Cardiac fibroblast (primary cell): ENCODE measurements at places on chromosomes 5 and 9.
A peak's percentile ranks its signal among the peaks of the same experiment; 100 is the strongest.

DNA sequence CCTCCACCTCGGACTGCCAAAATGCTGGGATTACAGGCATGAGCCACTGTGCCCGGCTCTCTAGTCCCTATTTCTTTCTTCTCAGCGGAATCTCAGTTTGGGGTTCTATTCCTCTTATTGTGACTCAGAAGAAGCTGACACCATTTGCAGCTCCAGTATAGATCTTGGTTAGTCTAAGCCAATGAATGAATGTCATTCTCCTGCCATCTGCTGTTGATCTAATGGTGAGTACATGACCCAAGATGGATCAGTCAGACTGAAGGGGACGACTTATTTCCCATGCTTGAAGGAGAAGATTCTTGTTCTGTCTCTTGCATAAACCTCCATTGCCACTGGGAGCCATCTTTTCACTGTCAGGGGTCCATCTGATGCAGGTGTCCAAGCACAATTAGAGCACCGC lies 76.0 kb upstream of the KLF9 start:
- DNase-seq: no peak

DNA sequence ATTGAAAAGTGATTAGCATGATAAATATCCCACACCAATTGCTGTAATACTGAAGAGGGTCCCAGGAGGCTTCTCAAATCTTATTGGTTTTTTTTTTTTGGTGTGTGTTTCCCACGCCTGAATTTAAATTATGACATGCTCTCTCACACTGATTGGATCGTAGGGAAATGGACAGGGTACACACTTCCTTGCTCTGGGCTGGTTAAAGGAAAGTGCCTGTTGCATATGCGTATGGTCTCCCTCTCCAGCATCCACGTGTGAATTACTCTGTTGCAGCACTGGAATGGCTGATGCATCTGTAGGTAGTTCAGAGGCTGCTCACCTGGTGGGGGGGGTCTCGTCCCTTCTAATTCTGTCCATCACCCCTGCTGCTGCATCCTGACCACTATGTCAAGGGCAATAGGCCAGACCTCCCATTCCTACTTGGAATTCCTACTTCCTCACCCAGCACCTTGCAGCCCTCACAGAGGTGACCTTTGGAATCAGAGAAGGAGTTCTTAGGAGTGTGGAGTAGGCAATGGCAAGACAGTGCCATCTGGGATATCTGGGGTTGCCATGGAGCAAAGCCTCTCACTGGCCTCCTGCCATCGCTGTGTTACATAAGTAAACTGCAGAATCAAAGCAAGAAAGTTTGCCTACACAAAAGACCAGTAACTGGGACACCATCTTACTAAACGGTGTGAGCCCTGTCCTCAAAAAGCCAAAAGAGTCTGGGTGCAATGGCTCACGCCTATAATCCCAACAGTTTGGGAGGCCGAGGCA lies 71.4 kb upstream of the FBXW11 start:
- no peak for DNase-seq

DNA sequence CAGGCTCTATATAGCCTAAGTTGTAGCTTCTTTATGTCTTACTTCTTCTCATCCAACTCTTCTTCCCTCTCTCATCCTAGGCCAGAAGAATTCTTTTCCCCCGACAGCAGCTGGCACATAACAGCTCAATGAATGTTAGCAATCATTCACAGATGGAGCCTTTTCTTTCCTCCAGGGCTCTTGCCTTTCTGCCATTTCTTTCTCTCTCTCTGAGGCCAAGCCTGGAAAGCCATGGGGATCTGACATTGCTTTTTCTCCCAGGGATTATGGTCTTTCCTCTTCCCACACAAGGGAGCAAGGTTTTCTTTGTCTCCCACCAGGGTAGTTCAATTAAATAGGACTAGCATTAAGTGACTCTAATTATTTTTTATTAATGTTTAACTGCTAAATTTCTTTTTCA lies 20.5 kb downstream of the SMIM15 start:
- no peak for DNase-seq

GRCh38 chr9:2332663-2333062 lies 288.9 kb upstream of the VLDLR start:
- DNase-seq: no peak

DNA sequence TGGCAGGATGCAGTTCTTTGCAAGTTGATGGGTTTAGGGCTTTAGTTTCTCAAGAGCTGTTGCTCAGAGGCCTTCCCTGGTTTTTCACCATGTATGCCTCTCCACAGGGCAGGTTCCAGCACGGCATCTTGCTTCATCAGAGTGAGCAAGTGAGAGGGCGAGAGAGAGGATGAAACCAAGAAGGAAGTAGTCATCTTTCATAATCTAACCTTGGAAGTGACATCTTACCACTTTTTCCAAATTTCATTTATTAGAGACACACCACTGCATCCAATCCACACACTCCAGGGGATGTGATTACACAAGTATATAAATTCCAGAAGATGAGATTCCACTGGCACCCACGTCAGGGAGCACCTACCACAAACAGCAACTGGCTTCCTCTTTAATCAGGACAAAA lies 294.4 kb downstream of the MARCHF11 start:
- DNase-seq: peak; percentile 37

- peak; percentile 77 for DNase-seq
Observed at GRCh38 chr9:751137-752051, 90.1 kb upstream of the DMRT1 start.

DNA sequence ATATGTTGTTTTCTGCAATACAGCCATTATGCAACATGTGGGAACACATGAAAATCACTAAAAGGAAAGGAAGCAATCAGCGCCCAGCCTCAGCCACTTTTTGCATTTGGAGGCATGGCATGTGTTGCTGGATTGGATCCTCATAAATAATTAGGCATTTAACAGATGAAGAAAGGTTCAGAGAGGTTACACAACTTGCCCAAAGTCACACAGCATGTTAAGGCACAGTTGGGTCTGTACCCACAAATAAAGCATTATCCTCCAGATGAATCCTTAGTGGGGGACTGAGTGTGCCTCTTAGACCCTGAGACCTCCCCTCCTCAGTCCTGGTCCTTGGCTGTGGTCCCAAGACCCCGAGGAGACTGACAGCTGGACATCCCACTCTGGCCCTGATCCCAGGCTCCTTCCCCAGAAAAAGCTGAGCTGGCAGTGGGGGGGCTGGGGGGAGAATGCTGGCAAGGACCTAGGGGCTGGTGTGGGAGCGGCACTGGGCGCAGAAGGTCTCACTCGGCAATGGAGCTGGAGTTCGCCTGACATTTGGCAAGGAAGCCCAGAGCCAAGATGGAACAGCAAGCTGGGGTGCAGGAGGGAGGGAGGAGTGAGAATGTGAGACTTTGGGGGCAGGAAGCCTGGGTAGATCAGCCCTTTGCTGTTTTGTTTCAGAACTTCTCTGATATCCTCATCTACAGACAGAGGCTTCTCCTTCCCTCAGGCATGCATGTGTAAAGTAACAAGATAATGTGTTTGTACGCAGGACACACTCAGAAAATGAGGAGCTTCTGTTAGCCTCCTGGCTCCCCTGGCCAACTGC lies 6.9 kb upstream of the AKNA start:
- no peak for DNase-seq

DNA sequence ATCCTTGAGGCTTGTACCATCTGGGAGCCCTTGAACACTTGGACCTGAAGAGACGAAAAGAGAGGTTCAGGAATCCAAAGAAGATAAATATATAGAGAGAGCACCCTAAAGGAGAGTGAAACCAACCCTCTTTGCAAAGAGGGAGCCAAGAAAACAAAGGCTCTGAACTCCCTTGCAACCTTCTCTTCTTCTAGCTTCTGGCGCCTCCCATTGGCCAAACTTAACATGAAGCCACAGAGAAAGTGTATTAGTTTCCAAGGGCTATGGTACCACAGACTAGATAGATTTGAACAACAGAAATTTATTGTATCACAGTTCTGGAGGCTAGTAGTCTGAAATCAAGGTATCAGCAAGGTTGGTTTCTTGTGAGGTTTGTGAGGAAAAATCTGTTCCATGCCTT lies 175.1 kb downstream of the HCN1 start:
- peak; percentile 19 for DNase-seq

DNA sequence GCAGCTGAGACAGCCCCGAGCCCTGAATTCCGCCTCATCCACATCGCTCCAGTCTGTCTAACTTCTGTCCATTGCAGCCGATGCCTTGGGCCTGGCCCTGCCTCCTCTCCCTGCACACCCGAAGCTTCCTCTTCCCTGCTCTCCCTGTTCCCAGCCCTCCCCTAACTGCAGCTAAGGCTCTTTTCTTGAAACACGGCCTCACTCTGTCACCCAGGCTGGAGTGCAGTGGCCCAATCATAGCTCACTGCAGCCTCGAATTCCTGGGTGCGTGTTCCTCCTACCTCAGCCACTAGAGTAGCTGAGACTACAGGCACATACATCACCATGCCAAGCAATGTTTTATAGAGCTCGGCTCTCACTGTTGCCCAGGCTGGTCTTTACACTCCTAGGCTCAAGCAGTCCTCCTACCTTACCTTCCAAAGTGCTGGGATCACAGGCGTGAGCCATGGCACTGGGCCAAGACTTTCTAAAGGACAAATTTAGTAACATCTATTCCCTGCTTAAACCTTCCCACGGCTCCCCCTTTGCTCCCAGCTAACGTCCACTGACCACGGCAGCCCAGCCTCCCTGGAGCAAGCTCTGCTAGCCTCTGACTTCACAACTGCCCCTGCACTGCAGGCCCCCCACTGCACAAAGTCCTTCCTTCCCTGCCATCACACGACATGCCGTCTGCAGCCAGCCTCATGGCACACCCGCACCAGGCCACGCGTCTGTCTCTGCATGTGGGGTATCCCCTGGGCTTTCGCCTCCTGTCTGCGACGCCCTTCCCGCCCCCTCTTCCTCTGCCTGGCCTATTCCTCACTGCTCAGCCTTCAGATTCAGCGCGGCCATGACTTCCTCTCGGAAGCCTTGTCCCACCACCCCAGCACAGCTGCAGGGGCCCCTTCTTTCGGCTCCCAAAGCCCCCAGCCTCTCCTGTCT lies 28.6 kb downstream of the LAMC3 start:
- peak; percentile 22 for DNase-seq

GRCh38 chr9:121945849-121946248 lies 147.3 kb downstream of the TTLL11 start:
- peak; percentile 26 for DNase-seq

DNA sequence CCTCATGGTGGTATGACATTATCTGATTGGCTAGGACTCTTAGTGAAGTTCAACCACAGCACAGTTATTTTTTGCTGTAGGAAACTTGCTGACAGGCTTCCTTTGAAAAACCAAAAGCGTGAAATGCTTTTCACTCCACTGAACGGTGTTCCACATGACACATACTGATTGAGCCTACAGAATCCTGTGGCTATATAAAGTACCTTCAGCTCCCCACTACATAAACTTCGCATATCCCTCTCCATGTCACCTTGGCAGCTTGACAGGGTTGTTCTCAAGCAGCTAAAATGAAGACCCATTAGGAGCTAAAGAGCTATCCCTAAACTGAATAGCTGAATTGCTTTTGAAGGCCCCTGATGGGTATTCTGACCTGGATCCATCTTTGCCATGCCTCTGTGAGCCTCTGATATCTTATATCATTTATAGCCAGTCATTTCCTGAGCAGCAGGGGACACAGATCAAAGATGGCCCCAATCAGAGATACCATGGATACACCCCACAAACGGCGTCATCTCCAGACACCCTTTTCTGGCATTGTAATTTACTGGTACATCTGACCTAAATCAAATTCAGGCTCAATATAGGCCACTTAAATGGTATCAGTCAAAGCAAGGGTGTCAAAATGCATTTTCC lies 91.5 kb downstream of the APBA1 start:
- DNase-seq: no peak

GRCh38 chr5:114447084-114447773 lies 85.4 kb downstream of the KCNN2 start:
- peak; percentile 5 for DNase-seq

DNA sequence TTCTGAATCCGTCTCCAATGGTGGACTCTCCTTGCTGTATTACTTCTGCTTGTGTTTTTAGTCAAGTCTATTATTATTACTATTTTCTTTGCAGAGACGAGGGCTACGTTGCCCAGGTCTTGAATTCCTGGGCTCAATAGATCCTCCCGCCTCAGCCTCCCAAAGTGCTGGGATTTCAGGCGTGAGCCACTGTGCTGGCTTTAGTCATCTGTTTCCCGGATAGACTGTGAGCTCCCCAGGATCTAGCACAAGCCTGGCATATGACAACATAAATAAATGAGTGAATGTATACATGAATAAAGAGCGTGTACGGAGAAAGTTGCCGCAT lies 439 bp upstream of the DDX46 start:
- no peak for DNase-seq
